ENCODE measurements at places on chromosomes 1 and 21.

DNA sequence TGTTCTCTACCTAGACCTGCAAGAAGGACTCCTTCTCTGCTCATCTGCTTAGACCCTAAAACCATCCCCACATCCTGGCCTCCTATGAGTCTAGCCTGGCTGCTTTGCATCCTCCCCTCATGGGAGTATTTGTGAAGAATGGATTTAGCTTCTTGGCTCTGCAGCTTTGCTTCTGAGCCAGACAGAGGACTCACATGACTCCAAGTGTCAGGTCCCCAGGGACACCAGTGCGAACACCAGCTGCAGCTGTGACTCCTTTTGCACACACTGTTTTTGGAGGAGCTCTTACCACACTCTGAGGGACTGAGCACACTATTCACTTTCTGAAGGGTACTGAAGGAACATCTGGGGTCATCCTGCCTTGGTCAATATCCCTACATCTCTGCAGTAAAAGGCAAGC is 131.8 kb upstream of the SGIP1 start:
- no peak for DNase-seq

- no peak for DNase-seq
Observed at GRCh38 chr1:181612100-181612499, 128.8 kb downstream of the CACNA1E start.

- DNase-seq: no peak
Observed at GRCh38 chr21:37001441-37001840, 5.1 kb upstream of the RIPPLY3 start.

- no peak for DNase-seq
Observed at GRCh38 chr1:28426831-28427230, 57.3 kb downstream of the PHACTR4 start.

DNA sequence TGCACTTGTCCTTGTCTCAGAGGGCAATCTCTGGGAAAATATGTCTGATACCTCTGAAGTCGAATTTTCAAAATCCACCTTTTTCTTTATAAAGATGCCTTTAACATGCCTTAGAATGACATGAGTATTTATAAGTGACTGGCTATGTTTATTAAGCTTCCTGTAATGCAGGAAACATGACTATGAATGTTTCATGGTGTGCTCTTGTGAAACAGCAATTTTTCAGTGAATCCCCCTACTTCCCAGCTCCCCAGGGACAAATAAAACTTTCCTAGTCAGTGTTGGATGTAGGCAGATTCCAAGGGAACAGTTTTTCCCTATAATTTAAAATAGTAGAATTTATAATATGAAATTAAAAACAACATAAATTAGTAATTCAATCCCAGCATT is 437.0 kb downstream of the LMO4 start:
- no peak for DNase-seq

DNA sequence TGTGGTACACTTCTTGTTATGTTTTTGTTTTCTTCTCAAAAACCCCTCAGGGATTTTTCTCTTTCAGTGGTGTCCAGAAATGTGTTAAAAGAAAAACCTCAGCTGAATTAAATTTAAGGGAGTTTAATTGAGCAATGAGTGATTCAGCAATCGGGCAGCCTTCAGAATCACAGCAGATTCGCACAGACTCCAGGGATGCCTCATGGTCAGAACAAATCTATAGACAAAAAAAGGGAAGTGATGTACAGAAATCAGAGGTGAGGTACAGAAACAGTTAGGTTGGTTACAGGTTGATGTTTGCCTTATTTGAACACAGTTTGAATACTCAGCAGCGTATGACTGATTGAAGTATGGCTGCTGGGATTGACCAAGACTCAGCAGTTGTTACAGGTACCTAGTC is 86.2 kb downstream of the TLR5 start:
- no peak for DNase-seq

- DNase-seq: no peak
Observed at GRCh38 chr1:27111626-27112573, 43.0 kb downstream of the SLC9A1 start.

- no peak for DNase-seq
Observed at GRCh38 chr1:229984992-229985612, 81.9 kb upstream of the GALNT2 start.

DNA sequence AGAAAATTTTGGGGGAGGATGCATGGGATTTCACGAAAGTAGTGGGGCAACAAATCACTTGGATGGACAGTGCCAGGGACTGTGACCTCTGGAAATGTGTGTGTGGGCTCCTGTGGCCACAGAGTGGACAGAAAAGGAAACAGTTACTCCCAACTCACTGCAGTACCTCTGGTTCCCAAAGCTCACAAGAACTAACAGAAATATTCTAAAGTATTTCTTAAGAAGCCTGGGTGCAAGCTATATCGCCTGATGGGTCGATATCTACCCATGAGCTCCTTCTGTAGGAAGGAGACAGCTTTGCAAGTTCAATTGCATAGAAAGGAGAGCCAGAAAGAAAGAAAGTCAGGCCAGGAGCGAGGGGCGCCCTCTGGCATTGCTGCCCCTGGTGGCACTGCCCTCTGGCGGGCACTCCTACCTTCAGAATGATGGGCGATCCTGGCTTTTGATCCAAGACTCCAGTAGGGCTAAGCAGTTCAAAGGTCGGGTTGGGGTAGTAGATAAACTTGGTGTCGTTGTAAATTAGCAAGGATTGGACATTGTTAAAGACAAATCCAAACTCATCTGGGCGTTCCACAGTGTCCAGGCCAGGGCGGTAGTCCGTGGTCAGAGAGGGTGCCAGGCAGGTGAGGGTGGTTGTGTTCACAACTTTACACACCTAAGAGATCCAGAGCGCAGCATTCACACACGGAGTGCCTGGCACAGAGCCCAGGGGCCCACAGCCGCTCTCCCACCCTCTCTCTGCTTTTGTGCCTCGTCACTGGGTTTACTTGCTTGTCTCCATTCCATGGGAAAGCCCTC is 134.7 kb upstream of the CD34 start:
- DNase-seq: no peak

GRCh38 chr1:12078575-12078937 is 15.5 kb downstream of the TNFRSF8 start:
- DNase-seq: no peak

GRCh38 chr1:165759095-165759494 is 9.6 kb downstream of the TMCO1 start:
- no peak for DNase-seq

DNA sequence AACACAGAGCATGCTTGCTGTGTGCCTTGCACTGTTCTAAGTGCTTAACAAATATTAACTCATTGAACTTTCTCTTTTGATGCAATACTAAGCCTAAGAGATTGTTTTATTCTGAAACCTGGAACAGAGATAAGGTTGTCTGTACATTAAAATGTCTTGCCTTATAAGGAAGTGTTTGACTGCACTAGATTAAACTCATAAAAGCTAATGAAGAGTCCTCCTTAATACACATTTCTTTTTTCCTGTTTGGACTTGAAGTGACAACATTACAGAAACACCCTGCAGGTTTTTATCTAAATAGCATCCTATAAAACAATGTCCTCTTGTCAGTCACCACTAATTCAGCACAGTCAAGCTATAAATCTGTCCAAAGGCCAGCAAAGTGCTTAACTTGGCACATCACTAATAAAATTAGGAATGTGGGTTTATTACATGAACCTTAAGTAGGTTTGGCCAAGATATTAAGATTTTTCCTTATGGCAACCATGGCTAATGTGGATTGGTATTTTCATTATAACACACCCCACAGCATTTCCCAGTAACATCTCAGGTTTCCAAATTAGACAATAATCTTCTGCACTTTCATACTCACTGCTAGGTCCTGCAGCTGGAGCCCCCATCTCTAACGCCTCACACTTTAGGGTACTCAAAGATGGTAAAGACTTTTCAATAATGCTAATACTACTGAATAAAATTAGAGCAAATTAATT is 389.7 kb downstream of the LMO4 start:
- DNase-seq: no peak

DNA sequence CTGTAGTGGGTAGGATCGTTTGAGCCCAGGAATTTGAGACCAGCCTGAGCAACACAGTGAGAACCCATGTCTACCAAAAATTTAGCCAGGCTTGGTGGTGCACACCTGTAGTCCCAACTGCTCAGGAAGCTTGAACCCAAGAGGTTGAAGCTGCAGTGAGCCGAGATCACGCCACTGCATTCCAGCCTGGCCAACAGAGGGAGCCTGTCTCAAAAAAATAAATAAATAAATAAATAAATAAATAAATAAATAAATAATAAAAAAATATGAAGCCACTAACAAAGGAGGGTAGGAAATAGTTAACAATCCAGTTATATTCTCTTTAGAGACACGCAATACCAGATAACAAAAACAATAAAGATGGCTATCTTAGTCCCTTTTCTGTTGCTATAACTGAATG is 11.9 kb upstream of the CBR3 start:
- DNase-seq: no peak

GRCh38 chr1:54465351-54465811 is 59.2 kb upstream of the SSBP3 start:
- no peak for DNase-seq

Data from stimulated activated CD4-positive, alpha-beta T cell treated with anti-CD3 and anti-CD28 coated beads, Interleukin-1b, Interleukin-23, amount 100 ng/mL, for 1 hour (primary cell).